ENCODE measurements at places on chromosomes 12 and 14. TPM values are rescaled to one million over a fixed set of nuclear protein-coding genes. Genes with fewer than 3 reads are reported as not detected.

The TAS2R30 gene
- 8.8 TPM for total RNA-seq

The EXOC5 gene
- total RNA-seq: 74.6 TPM

The B3GNT4 gene
- not detected for total RNA-seq

The RD3L gene
- not detected for total RNA-seq

The CPNE8 gene
- 13.1 TPM for total RNA-seq
